ENCODE measurements at places on chromosomes 4 and X.

DNA sequence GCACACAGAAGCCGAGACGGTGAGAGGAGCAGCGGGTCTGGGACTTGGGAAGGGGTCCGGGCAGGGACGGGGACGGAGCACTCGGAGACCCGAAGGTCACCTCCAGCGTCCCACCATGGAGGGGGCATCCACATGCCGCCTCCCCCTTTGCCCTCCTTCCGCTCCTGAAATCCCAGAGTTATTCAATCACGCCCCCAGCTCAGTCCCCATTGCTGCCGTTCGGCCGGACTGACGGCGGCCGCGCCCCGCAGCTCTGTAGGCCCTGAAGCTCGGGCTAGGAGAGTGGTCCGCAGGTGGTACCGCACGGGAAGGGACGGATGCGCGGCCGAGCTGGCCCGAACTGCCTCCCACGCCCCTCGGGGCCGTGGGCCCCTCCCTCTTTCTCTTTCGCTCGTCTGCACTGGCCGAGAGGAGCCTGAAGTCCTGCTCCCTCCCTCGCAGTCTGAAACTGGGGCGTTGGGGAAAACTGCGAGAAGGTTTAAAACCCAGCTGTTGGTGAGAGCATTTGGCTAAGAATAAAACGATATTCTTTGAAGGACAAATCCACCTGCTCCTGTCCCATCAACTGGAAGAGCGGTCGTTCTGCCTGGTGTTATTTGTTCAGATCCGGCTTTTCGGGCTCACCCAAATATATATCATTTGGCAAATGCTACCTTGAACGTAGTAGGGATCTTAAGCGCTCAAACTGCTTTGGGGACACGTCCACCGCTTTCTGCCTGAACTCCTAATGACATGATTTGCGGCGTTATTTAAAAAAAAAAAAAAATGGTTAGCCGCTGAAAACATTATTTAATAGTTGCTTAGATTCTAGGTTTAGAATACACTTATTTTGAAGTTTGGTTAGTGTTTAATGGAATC lies 719 bp downstream of the USO1 start:
- DNase-seq: peak; percentile 44

DNA sequence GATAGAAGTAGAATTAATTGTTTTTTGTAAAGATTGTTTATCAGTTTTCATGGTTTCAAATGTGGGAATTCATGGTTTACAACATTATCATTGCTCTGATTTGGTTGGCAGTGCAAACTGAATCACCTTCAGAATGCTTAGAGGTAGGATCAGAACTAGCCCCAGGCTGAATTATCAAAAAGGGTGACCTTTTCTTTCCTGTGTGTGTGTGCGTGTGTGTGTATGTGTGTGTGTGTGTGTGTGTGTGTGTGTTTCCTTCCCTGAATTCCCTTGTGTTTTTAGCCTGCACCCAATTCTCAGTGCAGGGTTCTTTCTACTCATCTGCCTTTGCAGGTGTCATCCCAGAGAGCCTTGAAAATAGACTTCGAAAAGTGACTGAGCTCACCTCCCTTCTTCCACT lies 125.0 kb downstream of the BMPR1B start:
- no peak for DNase-seq

- DNase-seq: no peak
Observed at GRCh38 chr4:164734484-164734883, 19.4 kb upstream of the SMIM31 start.

GRCh38 chr4:5409237-5409636 lies 299.1 kb downstream of the EVC2 start:
- no peak for DNase-seq

- DNase-seq: no peak
Observed at GRCh38 chrX:96833333-96833732, 50.4 kb upstream of the RPA4 start.

DNA sequence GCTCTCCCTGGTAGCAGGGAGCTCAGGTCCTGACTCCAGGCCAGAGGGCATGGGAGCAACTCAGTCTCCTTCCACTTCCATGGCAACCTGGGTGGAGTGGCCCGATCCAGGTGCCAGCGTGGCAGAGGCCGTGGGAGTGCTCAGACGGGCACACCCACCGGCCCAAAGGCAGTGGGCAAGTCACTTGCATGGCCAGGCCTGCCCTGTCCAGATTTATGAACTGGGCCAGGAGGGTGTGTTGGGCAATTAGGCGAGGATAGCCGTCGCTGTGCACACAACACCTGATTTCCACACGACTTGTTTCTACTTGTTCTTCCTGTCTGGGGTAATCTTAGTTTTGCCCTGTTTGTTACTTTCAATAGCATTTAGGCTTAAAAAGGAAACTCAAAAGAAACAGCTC lies 55.5 kb upstream of the NYX start:
- no peak for DNase-seq

GRCh38 chr4:152106781-152107321 lies 346.0 kb upstream of the GATB start:
- no peak for DNase-seq

DNA sequence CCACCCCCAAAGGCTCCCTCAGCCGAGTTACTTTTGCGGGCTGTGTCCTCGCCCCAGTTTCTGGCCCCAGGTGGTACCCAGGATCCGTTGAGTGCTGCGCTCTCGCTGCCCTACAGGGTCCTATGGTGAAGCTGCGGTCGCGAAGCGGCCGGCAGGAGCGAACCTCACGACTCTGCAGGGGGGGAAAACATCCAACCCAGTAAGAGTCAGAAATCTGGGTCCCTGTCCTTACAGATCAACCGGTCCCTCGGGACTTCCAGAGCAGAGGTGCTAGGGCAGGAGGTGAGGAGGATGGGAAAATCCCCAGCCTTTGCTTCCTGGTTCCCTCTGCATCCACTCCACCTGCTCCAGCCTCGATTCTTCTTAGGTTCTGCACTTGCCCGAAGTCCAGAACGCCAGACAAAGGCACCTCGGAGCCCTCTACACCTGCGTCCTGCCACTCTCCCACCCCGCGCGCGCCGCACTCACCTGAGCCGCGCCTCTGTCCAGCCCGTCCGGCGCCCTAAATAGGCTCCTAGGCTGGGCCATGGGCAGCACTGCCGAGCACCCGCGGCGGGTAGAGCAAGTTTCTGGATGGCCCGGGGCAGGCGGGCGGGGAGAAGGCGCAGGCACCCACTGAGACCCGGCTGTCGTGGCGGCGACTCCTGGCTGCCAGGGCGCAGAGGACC lies at the start of gene HS3ST1:
Gene HS3ST1 (minus strand): TSS at position 664 of the 668 bp plus-strand sequence. CDS start 28,889 bp downstream, outside the sequence.
- no peak for DNase-seq

GRCh38 chr4:68267433-68267944 lies 22.0 kb upstream of the TMPRSS11B start:
- DNase-seq: no peak

DNA sequence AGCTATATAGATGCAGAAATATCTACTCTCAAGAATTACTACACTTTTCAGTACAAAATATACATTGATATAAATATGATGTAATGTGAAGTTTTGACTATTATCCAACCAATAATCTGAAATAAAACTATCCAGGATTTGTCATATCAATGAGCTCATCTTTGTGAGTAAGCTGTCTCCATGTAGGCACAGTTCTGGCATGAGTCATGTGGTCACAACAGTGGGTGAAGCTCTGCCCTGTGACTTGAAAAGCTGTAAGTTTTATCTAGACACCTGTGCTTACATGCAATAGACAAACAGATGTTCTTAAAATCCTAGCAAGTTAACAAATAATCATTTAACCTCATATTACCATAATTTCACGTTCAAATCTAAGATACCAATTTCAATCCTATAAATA lies 192.7 kb downstream of the GABRG1 start:
- DNase-seq: no peak

DNA sequence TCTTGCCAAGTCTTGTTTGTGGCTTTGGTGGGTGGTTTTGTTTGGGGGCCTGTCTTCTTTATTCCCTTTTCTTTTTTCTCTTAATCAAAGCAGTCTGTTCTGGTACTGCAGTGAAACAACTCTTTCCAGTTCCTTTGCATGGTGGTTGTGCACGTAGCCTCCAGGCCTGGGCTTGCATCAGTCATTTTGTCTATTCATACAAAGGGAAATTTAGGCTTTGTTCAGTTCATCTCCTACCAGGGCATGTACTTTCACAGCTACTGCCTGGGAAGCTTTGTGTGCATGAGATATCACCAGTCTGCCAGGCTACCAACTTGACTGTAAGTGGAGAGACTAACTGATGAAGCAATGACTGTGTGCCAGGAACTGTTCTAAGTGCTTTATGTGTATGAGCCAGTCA lies 8.5 kb downstream of the TRIM2 start:
- no peak for DNase-seq

GRCh38 chrX:85111347-85111746 lies 107.7 kb downstream of the APOOL start:
- DNase-seq: peak; percentile 2

GRCh38 chr4:165461159-165461821 lies 82.5 kb downstream of the CPE start:
- DNase-seq: no peak

- no peak for DNase-seq
Observed at GRCh38 chr4:95560774-95561173, 12.0 kb upstream of the UNC5C start.

GRCh38 chr4:63817196-63817865 lies 591.9 kb downstream of the TECRL start:
- DNase-seq: no peak

DNA sequence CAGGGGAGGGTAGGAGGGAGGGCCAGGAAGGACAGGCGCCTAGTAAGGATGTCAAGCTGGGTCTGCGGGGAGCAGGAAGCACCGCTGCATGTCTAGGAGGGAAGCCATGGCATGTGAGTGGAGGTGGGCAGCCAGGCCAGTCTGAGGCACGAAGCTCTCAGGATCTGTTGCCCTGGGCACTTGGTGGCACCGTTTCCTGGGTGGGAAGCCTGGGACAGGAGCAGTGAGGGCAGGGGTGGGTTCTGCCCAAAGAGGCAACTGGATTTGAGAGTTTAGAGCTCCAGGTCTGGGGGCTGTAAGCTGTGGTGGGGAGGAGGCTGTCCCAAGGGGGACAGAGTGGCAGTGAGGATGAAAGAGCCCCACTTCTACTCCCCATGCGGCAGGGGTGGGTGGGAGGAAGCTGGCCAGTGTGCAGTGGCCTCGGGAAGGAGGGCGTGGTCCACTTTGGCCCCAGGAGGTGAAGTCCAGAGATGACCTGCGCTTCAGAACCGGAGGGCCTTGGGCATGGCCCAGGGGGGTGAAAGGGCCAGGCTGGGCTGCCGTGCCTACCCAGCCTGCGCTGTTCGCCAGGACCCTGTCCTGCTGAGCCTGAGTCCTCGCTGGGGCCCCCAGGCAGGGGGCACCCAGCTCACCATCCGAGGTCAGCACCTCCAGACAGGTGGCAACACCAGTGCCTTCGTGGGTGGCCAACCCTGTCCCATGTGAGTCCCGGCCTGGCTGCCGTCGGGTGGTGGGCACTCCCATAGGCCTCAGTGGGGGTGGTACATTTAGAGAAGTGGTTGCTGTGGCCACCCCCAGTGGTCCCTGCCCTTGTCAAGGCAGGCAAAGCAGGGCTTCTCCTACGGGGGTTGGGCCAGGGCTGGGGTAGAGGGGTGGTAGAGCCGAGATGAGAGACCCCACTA lies 8.3 kb upstream of the SRPK3 start:
- no peak for DNase-seq

DNA sequence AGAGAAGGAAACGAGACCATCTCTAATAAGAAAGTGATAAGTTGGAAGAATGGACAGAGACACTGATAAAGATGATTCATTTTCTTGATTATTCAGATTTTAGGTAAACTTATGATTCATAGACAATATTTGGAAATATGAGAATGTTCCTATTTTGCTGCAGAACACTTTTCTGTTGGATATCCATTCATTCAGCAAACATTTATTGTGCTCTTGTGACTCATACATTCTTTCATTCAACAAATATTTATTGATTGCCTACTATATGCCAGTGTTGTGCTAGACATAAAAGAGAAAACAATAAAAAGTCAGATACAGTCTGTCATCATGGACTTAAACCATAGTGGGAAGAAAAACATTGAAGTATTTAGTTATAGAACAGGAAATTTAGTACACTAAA lies 1232.0 kb downstream of the STIM2 start:
- no peak for DNase-seq

DNA sequence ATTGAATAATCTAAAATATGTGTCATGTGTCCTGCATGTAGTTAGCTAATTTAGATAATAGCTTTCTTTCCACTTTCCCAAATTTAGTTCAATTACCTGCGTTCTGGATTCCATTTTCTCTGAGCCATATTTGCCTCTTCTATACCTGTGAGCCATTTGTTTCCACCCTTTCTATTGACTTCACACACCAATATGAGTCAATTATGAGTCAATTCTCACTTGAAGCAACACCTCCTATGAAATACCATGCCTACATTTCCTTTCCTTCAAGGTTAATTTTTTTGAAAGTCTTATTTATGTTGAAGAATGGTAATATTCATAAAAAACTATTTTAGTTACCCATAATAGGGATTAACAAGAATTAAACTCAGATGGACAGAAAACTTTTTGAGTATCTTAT lies 25.8 kb downstream of the NPY2R start:
- DNase-seq: no peak

- no peak for DNase-seq
Observed at GRCh38 chrX:6299724-6300123, 71.1 kb upstream of the NLGN4X start.

- no peak for DNase-seq
Observed at GRCh38 chr4:78451407-78451806, 100.2 kb upstream of the ANXA3 start.

Measured in NCI-H1092 (cell line).